Uterus (tissue), 4 donors: ENCODE measurements at places on chromosomes 12 and 14. TPM values are rescaled to one million over a fixed set of nuclear protein-coding genes. Genes with fewer than 3 reads are reported as not detected.
A peak's percentile ranks its signal among the peaks of the same experiment; 100 is the strongest.

Gene SPPL3
- total RNA-seq, result 5.4 TPM

Gene COPS7A
- 36.6 TPM for total RNA-seq

Gene GPR84
- total RNA-seq, result 0.21 TPM

Gene INHBC
- total RNA-seq, result not detected

Gene TGM1
- 3.2 TPM for total RNA-seq

Gene ZNF891
- total RNA-seq, result 8.5 TPM

Gene PTCSC3
- not detected for total RNA-seq

DNA sequence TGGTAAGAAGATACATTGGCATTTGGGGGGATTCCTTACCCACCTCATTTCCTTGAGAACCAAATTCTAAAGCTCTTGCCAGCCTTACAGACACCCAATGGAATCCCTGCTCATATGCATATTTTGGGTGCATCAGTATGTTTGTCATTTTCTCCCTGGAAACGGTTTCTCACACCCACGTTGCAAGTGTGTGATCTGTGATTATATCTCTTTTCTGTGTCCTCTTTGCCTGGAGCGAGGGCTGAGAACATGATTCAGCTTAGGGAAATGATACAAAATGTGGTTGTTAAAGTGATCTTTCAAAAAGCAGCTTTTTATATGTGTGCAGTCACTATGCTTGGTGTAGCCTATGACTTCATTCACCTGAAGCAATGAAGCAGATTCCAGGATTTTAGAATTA is 52.0 kb downstream of the KCNMB4 start:
- H3K27ac ChIP-seq, result no peak overlapping the region
- H3K27me3 ChIP-seq, result no peaks in the 10 kb centered on the region
- no peaks in the 10 kb centered on the region for H3K4me1 ChIP-seq
- no peak overlapping the region for H3K4me3 ChIP-seq
- no peaks in the 10 kb centered on the region for H3K36me3 ChIP-seq

- H3K4me1 ChIP-seq, result no peaks in the 10 kb centered on the region
- H3K36me3 ChIP-seq, result no peaks in the 10 kb centered on the region
- no peak for DNase-seq
- no peak overlapping the region for H3K27ac ChIP-seq
These were observed 251.9 kb upstream of the SOX5 start for GRCh38 chr12:24201258-24201970.

DNA sequence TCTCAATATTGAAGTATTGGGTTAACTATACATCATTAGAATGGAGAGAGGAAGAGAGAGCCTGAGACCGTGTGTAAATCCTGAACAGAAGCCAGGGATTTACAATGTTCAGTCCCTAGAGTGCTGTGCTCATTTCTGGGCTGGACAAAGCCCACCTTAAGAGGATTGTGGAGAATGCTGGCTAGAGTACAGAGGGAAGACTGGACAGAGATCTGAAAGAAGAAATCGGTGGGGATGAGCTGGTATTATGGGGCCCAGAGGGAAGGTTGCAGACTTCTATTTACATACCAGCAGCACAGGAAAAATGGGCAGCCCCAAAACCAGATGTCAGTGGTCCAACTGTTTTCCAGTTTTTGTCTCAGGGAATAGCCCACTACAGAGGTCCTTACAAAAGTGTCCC is 42.3 kb downstream of the RTN1 start:
- no peaks in the 10 kb centered on the region for H3K4me1 ChIP-seq
- H3K36me3 ChIP-seq, result no peaks in the 10 kb centered on the region
- H3K27ac ChIP-seq, result no peak overlapping the region
- no peak overlapping the region for H3K4me3 ChIP-seq
- H3K27me3 ChIP-seq, result no peaks in the 10 kb centered on the region

- no peaks in the 10 kb centered on the region for H3K36me3 ChIP-seq
- no peak for DNase-seq
- H3K27ac ChIP-seq, result no peak overlapping the region
These were observed 199.7 kb downstream of the SPTSSA start for GRCh38 chr14:34262127-34262910.

DNA sequence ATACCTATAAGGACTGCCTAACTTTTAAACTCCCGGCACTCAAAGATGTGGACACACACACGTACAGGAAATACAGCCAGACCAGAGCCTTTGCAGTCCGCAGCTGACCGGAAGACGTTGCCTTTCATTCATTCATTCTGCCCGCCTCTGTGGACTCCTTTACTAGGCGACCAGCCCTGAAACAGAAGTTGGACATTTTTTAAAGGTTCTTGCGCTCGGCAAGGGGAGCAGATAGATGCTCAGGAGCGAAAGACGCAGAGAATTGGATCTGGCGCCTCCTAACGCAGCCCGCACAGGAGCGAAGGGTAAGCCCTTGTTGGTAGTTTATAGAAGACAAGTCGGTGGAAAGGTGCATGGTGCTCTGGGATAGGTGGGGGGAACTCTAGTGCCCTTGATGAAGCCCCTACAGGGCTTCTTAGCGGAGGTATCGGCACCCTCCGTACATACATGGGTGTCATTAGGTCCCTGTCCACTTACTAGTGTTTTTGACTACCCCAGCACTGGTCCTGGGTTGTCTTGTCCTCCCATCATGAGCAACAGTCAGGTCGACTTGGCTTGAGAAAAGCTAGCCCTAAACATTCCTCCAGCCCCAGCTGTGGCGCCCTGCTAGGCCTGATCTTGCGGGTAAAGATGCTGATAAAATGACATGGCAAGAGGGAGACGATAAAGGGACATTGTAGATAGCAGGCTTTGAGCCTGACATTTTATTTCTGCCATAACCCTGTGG is at the start of gene KDM2B:
Gene KDM2B (minus strand): TSS at position 65 of the 727 bp plus-strand sequence. CDS start 112 bp downstream, outside the sequence.
- H3K27me3 ChIP-seq, result no peaks in the 10 kb centered on the region
- peak within 1 kb of the TSS; percentile 80 for H3K27ac ChIP-seq
- H3K4me1 ChIP-seq, result peaks cover 20% of the 10 kb centered on the region
- H3K36me3 ChIP-seq, result no peaks in the 10 kb centered on the region
- peak; percentile 38 for DNase-seq

- no peaks in the 10 kb centered on the region for H3K4me1 ChIP-seq
- no peaks in the 10 kb centered on the region for H3K36me3 ChIP-seq
- no peak overlapping the region for H3K27ac ChIP-seq
- DNase-seq, result no peak
- no peaks in the 10 kb centered on the region for H3K27me3 ChIP-seq
- no peak overlapping the region for H3K4me3 ChIP-seq
These were observed 38.2 kb downstream of the TRPV4 start for GRCh38 chr12:109795023-109795422.
